A549 treated with dexamethasone at 1 μM for 4 hours (cell line): ENCODE measurements at places on chromosomes 16 and 17. TPM values are rescaled to one million over a fixed set of nuclear protein-coding genes. Genes with fewer than 3 reads are reported as not detected.

Gene NPIPA7
- total RNA-seq = 6.1 to 16.8 TPM (median 12.9 TPM) in 5 replicates

Gene NFAT5
- total RNA-seq = 3.4 to 9.5 TPM (median 7.7 TPM) in 5 replicates

Gene CARHSP1
- 141 to 166 TPM (median 153 TPM) in 5 replicates for total RNA-seq

Gene ERN2
- total RNA-seq = not detected in 5 replicates

Gene CCL4
- total RNA-seq = 0.29 TPM in 1 of 5 replicates, not detected in the others

Gene SMTNL2
- total RNA-seq = 0.23 to 0.89 TPM (median 0.28 TPM) in 5 replicates

Gene VMP1
- 136 to 189 TPM (median 148 TPM) in 5 replicates for total RNA-seq

Gene TCAP
- 0.53 to 1.1 TPM (median 0.92 TPM) in 5 replicates for total RNA-seq

Gene SP2
- 14.8 to 23.7 TPM (median 21.9 TPM) in 5 replicates for total RNA-seq

Gene DOC2A
- 1.5 to 2.4 TPM (median 1.9 TPM) in 5 replicates for total RNA-seq

Gene KRTAP17-1
- not detected in 5 replicates for total RNA-seq

Gene RHBDL3
- 2.6 to 5.0 TPM (median 4.1 TPM) in 5 replicates for total RNA-seq

Gene MSL1
- 57.1 to 69.9 TPM (median 65.9 TPM) in 5 replicates for total RNA-seq

Gene GNGT2
- 0.39 to 1.1 TPM (median 0.70 TPM) in 5 replicates for total RNA-seq

Gene PRAC1
- total RNA-seq = not detected in 5 replicates

Gene LDAF1
- total RNA-seq = 14.2 to 17.6 TPM (median 17.1 TPM) in 5 replicates

Gene CCDC43
- 31.1 to 35.8 TPM (median 33.1 TPM) in 5 replicates for total RNA-seq

Gene ATMIN
- 28.0 to 38.3 TPM (median 35.3 TPM) in 5 replicates for total RNA-seq

Gene HBQ1
- total RNA-seq = 4.5 to 7.2 TPM (median 6.6 TPM) in 5 replicates

Gene SLC12A3
- 0.04 TPM in 1 of 5 replicates, not detected in the others for total RNA-seq

Gene SCARF1
- 0.14 to 0.29 TPM (median 0.21 TPM) in 5 replicates for total RNA-seq

Gene TP53TG3C
- total RNA-seq = 0.22 to 0.50 TPM (median 0.44 TPM) in 3 of 5 replicates, not detected in the others

Gene VAMP2
- total RNA-seq = 23.6 to 32.3 TPM (median 29.5 TPM) in 5 replicates

Gene CDH1
- 3.5 to 6.4 TPM (median 5.4 TPM) in 5 replicates for total RNA-seq

Gene ITGB4
- 81.3 to 148 TPM (median 126 TPM) in 5 replicates for total RNA-seq

Gene SDK2
- total RNA-seq = 1.1 to 2.4 TPM (median 1.9 TPM) in 5 replicates

Gene NPTX1
- 112 to 211 TPM (median 167 TPM) in 5 replicates for total RNA-seq

Gene MMP25
- total RNA-seq = 1.1 to 1.6 TPM (median 1.3 TPM) in 5 replicates
